ENCODE measurements at places on chromosomes 3 and 15.

GRCh38 chr3:101828276-101828675 lies 21.0 kb upstream of the NFKBIZ start:
- DNase-seq = no peak

DNA sequence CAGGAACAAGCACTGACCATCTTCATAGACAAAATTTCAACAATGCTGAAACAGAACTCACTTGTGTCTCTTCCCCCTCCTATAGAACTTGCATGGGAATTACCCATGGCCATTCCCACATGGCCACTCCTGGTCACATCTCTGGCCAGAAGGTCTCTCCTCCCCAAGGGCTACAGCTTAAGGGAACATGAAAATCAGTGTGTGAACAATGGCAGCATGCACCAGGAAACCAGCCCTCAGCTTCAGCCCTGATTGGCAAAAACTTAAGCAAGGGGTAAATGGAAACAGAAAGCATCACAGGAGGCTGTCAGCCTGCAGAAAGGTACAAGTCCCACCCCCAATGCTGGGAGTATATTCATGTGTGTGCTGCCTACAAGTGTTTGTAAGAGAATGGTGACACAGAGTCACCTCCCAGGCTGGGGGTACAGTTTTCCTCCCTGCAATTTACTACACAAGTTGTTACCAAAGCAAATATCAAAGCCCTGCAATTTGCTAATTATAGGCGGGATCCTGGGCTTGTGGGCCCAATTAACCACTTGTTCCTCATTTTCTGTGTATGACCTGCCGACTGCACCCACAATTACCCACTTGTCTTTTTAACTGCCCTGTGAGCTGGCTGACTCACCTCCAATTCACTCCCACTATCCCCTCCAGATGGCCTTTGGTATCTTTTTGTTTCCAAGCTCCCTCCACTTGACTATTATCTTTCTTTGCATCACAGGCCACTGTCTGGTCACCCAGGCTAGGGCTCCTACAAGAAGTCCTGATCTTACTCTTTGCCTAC lies 84.4 kb upstream of the HES1 start:
- no peak for DNase-seq

GRCh38 chr15:85973584-85974347 lies 105.9 kb upstream of the AGBL1 start:
- DNase-seq = no peak

DNA sequence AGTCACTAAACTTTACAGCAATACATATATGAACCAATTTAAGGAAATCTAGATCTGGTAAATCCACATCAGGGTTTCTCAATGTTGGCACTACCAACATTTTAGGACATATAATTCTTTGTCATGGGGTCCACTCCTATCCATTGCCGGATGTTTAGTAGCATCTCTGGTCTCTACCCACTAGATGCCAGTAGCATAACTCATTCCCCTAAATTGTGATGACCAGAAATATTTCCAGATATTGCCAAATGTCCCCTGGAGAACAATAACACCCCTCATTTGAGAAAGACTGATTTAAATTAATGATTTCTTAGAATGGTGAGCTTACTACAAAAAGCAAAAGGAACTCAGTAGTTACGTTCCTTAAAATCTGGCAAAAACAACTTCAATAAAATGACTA lies 23.1 kb upstream of the ANKRD28 start:
- no peak for DNase-seq

- DNase-seq = no peak
These were observed 578 bp upstream of the PODXL2 start for GRCh38 chr3:127628426-127628787.

GRCh38 chr15:82715003-82715402 lies 5.3 kb upstream of the AP3B2 start:
- DNase-seq = no peak

GRCh38 chr3:46861605-46862368 lies 1.5 kb downstream of the MYL3 start:
- DNase-seq = no peak
